ENCODE measurements at places on chromosomes 7 and 10. TPM values are rescaled to one million over a fixed set of nuclear protein-coding genes. Genes with fewer than 3 reads are reported as not detected.

Gene STAMBPL1
- 55.2 TPM for total RNA-seq

Gene C10orf62
- total RNA-seq = 0.19 TPM

Gene GPR85
- 0.56 TPM for total RNA-seq

Gene BICC1
- 92.6 TPM for total RNA-seq

Gene CALCR
- not detected for total RNA-seq
